COR-L47 (cell line): ENCODE measurements at places on chromosomes 1 and 21.
A peak's percentile ranks its signal among the peaks of the same experiment; 100 is the strongest.

DNA sequence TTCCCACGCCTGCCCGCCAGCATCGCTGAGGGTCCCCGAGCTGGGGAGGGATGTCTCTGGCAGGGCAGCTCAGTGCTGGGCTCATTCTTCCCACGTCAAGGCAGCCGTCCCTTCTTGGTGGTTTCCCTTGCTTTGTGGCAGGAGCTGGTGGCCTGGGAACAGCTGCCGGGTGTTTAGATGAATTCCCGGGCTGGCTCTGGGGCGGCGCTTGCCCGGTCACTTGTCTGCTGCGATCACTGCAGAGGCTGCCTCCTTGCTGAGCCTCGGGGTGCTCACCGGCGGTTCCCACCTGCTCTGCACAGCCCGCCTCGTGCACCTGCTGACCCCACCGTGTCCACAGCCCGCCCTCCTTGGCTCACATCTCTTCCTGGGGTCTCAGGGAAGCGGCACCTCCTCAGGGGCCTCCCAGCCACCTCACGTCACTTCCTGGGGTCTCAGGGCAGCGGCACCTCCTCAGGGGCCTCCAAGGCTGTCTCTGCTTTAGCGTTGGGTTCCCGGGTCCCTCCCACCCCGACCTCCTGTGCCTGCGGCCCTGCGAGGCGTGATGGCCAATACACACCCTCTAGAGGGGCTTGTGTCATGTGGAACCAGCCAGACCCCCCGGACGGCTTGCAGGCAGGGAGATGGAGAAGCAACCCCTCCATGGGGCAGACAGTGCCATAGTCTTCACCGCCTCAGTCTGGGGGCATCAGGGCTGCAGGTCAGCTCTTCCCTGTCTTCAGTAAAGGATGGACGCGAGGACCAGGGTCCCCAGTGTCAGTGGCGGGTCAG, 13.5 kb downstream of the COL18A1 start:
- DNase-seq = no peak

DNA sequence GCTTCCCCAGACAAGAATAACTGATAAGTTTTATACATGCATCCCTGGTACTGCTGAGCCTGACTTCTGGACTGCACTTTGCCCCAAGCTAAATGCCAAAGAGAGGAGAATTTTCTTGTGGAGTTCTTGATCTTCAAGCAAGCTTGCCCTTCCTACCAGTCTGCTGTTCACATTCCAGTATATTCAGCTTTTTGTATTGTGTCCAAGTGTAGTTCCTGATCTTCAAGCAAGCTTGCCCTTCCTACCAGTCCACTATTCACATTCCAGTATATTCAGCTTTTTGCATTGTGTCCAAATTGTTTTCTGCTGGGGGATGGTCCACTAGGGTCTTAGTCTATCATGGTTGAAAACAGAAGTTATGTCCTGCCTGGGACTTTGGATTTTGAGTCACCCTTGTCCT, 894 bp upstream of the TSEN15 start:
- DNase-seq = no peak

DNA sequence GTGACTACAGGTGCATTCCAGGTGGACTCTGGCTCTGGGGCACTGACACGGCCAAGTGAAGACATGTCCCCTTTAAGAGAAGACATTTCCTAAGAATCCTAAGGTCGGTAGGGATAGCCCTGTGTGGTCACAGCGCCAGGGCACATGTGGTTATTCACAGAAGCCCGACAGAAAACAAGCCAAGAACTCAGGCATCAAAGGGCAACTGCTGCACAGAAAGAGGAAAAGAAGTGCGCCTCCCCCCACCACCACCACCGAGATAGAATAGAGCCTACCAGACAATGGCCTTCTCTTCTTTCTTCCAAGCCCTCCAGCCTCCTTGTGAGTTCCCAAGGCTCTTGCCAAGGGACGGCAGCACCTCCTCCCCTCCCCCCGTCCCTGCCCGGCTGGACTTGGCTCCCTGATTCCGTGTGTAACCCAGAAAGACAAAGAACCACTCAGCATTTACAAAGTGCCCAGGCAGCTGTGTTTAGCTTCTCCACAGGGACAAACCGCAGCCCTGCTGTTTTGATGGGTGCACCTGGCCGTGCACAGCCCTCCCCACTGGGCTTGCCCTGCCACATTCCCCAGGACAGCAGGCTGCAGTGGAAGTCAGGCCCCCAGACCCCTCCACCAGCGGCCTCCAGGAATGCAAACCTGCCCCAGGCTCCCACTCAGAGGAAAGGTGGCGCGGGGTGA, 30.2 kb downstream of the TMPRSS2 start:
- DNase-seq = peak; percentile 54

DNA sequence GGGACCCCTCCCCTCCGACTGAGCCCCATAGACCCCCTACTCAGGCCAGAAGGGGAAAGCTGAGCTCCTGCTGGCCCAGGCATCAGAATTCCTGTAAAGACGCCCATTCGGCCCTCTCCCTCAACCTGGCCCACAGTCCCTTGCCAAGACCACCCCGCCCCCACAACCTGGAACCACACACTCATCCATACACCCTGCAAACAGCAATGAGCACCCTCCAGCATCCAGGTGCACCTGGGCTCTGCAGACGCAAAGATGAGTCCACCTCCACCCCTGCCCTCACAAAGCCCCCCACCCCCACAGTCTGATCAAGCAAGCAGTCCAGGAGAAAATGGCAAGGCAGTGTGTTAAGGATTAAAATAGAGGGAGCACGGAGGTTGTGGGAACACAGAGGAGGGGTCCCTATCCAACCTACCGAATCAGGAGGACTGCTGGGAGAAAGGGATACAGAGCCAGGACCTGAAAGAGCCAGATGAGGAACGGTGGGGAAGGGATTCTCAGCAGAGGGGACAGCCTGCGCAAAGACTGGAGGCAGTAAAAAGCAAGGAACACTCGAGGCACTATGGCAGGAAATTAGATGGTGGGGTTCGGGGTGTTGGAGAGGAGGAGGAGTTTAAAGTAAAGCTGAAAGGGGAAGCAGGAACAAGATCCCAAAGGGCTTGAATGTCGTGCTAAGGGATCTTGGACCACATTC, 67.3 kb upstream of the LAPTM5 start:
- no peak for DNase-seq

DNA sequence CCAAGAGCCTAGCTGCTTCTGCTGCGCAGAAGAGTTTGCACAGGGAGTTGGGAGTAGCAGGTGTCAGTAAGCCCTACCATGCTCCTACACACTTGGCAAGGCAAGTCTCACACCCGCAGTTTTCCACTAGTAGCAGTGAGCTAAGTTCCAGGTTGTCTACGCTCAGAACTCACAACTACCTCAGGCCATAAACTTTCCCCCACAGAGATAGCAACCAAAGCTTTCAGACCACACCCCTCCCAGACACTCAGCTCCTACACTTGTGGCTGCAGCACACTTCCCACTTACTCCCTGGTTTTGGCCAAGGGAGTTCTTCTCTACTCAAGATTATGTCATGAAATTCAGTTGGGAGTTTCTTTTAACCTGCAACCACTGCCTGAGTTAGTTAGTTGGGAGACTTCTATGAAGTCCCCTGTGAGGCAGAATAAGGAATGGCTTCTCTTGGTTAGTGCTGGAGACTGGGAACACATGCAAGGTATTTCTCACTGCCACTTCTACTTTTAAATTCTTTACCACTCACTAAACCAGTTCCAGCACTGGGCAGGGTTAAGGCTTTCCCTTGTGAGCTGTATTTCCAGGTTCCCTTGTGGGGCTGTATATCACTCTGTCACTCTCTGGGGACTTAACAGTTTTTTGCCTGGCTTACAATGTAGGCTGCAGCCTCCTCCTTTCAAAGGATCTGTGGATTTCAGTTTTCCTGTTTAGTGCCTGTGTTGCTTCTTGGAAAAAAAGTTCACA, 18.3 kb upstream of the MAB21L3 start:
- DNase-seq = no peak

GRCh38 chr1:22139066-22139594, 3.8 kb downstream of the WNT4 start:
- peak; percentile 56 for DNase-seq

- DNase-seq = no peak
These were observed 47.3 kb downstream of the ITGB3BP start for GRCh38 chr1:63475761-63476160.

DNA sequence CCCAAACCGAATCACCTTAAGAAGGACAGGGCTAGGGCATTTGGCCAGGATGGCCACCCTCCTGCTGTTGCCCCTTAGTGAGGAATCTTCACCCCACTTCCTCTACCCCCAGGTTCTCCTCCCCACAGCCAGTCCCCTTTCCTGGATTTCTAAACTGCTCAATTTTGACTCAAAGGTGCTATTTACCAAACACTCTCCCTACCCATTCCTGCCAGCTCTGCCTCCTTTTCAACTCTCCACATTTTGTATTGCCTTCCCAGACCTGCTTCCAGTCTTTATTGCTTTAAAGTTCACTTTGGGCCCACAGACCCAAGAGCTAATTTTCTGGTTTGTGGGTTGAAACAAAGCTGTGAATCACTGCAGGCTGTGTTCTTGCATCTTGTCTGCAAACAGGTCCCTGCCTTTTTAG, 3.6 kb downstream of the BTG2 start:
- no peak for DNase-seq

DNA sequence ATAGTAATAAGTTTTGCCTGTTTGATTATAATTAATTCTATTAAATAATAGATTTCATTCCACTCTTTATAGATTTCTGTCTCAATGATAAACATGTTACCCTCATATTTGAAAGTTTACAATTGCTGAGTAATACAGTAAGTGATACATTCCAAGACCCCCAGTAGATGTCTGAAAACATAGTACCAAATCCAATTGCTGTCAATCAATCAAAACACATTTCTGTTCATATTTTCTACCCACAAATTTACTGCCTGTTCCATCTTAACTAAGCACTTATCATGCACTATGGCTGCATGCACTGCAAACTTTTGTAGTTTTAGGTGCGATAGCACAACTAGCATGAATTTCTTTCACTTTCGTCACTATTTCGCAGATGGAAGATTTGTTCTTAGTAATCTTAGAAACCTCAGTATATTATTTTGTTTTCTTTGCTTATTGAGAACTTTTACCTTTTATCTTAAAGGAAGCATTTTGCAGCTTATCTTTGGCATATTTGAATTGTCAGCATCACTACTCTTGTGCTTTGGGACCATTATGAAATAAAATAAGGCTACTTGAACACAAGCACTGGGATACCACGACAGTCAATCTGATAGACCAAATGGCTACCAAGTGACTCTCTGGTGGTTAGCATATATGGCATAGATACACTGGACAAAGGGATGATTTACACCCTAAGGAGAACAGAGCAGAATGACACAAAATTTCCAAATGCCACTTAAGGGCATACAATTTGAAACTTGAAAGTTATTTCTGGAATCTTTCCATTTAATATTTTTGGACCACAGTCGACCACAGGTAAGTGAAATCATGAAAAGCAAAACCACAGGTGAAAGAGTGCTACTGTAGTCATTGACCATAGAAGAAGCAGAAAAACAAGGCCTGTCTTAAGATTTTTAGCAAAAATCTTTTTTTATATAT, 67.6 kb downstream of the RGS13 start:
- no peak for DNase-seq

DNA sequence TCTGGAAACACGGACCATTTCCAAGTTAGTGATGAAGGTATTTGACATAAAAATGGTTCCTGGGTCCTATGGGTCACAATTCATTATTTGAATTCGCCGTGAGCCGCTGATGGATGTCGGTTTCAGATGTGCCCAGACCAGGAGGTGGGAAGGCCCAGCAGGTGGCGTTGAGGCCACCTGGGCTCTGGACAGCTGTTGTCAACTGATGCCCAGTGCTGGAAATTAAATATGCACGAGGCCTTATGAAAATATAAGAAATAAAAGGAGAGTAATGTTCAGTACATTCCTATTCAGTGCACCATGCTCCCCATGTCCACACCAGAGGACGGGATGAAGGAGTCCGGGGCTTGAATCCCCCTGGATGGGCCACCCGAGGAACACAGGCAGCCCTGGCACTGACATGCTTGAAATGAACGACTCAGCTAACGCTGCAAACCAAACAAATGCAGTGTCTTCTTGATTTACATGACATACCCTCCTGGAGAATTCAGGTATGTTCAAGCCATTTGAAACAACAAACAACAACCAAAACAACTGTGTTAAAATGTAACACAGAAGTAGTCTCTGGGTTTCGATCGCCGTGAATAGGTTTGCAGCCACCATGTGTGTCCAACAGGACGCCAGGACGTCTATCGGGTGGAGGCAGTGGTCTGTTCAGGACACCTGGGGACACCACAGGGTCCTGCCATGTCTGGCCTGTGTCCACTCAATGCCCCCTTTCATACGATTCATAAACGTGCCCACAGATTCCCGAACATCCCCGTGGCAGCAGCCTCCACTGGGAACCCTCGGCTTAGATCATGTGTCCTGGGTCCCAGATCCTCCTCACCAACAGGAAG, 6.1 kb downstream of the TFF3 start:
- no peak for DNase-seq

DNA sequence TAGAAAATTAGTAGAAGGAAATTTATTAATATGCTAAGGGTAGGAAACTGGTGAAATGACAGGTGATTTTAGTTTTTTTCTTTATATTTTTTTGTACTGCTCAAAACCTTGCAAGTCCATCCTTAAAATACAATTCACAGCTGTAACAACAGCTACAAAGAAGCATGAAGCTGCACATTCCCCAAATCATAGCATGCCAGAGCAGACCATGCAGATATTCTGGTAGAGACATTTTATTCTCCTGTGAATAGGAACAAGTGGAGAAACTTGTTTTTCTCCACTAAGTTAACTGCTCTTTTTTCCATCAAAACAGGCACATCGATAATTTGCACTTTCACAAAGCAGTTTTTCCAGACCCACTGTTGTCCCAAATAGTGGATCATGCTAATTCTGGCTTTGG, 1125.7 kb downstream of the BRINP3 start:
- DNase-seq = no peak

DNA sequence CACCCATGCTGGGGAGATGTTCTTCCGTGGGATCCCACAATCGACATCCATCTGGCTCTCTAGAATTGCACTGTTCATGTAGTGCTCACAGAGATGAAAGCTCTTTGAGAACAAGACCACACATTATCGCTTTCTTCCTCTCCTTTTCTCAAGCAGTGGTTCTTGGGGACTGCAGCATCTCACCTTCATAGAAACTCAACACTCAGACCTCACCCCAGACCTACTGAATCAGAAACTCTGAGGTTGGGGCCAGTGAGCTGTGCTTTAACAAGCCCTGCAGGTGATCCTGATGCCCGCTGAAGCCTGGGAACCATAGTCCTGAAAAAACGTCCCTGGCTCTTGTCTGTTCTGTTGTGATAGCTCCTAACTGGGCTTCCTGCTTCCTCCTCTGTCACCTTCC, 251.3 kb upstream of the FGGY start:
- DNase-seq = no peak

DNA sequence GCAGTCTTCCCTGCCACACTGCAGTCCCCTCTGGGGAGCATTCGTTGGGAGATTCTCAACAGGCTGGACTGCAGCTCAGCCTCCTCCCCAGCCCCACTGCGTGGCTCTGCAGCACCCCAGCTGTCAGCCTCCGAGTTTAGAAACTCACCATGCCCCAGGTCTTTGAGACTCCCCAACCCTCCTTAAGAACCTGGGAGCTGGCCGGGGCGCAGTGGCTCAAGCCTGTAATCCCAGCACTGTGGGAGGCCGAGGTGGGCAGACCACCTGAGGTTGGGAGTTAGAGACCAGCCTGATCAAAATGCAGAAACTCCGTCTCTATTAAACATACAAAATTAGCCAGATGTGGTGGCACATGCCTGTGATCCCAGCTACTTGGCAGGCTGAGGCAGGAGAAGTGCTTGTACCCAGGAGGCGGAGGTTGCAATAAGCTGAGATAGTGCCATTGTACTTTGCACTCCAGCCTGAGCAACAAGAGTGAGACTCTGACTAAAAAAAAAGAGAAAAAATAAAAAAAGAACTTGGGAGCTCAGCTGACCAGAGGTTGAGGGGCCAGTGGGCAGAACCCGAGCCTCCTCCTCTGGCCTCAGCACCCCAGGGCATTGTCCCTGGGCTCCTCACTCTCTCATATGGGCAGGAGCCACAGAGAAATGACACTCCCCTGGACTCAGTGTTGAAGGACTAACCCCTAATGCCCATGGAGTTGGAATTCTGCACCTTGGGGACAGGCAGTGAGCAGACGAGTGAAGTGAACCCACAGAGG, 5.6 kb downstream of the OLIG2 start:
- no peak for DNase-seq
